ENCODE measurements at places on chromosomes 5 and 9.

DNA sequence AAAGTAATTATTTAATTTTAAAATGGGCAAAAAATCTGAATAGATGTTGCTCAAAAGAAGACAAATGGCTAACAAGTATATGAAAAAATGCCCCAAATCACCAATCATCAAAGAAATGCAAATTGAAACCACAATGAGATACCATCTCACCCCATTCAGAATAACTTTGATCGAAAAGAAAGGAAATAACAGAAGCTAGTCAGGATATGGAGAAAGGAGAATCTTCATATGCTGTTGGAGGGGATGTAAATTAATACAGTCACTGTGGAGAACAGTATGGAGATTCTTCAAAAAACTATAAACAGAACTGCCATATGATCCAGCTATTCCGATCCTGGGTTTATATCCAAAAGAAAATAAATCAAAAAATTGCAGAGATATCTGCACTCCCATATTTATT lies 418.5 kb upstream of the RGMB start:
- H3K27me3 ChIP-seq = no peaks in the 10 kb centered on the region
- no peaks in the 10 kb centered on the region for H3K4me1 ChIP-seq

GRCh38 chr5:109685916-109686315 lies 3.8 kb upstream of the MAN2A1 start:
- H3K27me3 ChIP-seq = no peaks in the 10 kb centered on the region
- no peaks in the 10 kb centered on the region for H3K36me3 ChIP-seq
- H3K4me3 ChIP-seq = no peak overlapping the region
- DNase-seq = no peak

- H3K27ac ChIP-seq = no peak overlapping the region
- H3K4me1 ChIP-seq = no peaks in the 10 kb centered on the region
- peaks cover 3% of the 10 kb centered on the region for H3K36me3 ChIP-seq
These were observed 19.5 kb downstream of the RAD1 start for GRCh38 chr5:34895641-34896419.

- no peaks in the 10 kb centered on the region for H3K36me3 ChIP-seq
- DNase-seq = no peak
- H3K27ac ChIP-seq = no peak overlapping the region
- H3K4me3 ChIP-seq = no peak overlapping the region
- H3K4me1 ChIP-seq = peaks cover 4% of the 10 kb centered on the region
These were observed 6.0 kb downstream of the PTTG1 start for GRCh38 chr5:160427607-160428006.

DNA sequence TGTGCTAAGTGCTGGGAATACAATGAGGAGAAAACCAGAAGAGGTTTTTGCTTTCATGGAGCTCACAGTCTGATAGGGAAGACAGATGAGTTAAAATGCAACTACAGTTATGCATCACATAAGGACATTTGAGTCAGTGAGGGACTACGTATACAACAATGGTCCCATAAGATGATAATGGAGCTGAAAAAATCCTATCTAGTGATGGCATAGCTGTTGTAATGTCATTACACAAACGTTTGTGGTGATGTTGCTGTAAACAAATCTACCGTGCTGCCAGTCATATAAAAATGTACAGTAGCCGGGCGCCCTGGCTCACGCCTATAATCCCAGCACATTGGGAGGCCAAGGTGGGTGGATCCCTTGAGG lies 110.1 kb upstream of the RAD23B start:
- no peaks in the 10 kb centered on the region for H3K4me1 ChIP-seq
- H3K36me3 ChIP-seq = no peaks in the 10 kb centered on the region
- H3K4me3 ChIP-seq = no peak overlapping the region

DNA sequence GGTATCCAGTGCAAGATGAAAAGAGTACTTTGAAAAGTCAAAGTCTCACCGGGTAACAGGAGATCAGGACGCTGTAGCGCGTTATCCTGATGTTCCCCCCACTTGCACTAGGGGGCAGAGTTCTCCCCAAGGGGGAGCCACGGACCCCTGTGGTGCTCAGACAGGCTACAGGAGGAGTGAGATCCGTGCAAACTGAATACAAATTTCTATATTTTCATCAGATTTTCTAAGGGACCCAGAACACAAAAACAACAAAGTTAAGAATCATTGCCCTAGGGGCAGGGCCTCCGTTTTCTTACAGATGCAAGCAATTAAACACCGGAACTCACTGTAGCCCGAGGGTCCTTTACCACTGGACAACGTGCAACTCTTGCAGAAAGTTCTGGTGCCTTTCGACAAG lies 2.0 kb downstream of the MYO10 start:
- peaks cover 8% of the 10 kb centered on the region for H3K4me1 ChIP-seq
- no peak for DNase-seq
- H3K27me3 ChIP-seq = peaks cover 8% of the 10 kb centered on the region
- H3K4me3 ChIP-seq = no peak overlapping the region
- no peak overlapping the region for H3K27ac ChIP-seq

GRCh38 chr9:113950195-113951031 lies 74.3 kb downstream of the ZNF618 start:
- no peaks in the 10 kb centered on the region for H3K36me3 ChIP-seq
- DNase-seq = no peak
- H3K27me3 ChIP-seq = no peaks in the 10 kb centered on the region
- H3K27ac ChIP-seq = no peak overlapping the region
- H3K4me1 ChIP-seq = no peaks in the 10 kb centered on the region
- no peak overlapping the region for H3K4me3 ChIP-seq

- no peak overlapping the region for H3K27ac ChIP-seq
- no peaks in the 10 kb centered on the region for H3K36me3 ChIP-seq
- DNase-seq = no peak
- H3K4me3 ChIP-seq = no peak overlapping the region
- H3K27me3 ChIP-seq = no peaks in the 10 kb centered on the region
These were observed 218.6 kb downstream of the FBXL7 start for GRCh38 chr5:15718421-15719179.

- H3K4me1 ChIP-seq = no peaks in the 10 kb centered on the region
- H3K36me3 ChIP-seq = no peaks in the 10 kb centered on the region
- no peak overlapping the region for H3K4me3 ChIP-seq
- H3K27me3 ChIP-seq = no peaks in the 10 kb centered on the region
These were observed 65.9 kb downstream of the PRDM6 start for GRCh38 chr5:123154886-123155445.

DNA sequence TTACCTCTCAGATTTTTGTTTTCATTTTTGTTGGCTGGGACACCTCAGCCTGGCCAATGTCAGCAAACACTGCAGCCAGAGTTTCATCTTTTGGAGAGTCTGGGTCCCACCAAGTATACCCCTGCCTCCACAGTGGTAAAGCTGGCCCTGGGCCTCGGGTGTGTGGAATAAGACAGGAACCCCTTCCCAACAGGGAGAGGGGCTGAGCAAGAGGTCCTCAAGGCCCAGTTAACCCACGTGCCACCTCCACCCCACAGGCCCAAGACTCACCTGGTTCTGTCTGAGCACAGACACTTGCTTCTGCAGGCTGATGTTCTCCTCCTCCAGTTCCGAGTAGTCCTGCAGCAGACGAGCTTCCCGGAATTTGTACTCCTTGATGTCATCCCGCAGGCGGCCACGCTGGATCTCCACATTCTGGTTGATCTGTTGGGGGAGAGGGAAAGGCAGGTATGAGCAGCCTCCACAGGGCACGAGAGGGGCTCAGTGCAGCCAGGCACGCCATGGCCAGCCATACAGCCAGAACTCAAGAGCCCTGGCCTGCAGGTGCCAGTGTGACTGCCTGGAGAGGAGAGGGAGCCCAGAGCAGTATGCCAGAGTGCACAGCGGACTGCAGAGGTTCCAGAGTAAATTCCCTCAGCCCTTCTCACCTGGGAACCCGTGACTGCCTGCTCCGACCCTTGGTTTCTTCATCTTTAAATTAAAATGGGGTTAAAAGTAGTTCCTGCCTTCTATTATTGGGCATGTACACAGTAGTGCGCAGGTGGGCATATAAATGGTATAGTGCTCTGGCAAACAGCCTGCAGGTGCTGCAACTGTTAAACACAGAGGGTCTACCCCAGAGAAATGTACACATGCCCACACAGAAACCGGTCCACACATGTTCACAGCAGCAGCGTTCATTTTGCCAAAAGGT lies 42.0 kb downstream of the BICD2 start:
- DNase-seq = no peak
- no peaks in the 10 kb centered on the region for H3K27me3 ChIP-seq
- H3K27ac ChIP-seq = no peak overlapping the region
- H3K4me3 ChIP-seq = no peak overlapping the region
- no peaks in the 10 kb centered on the region for H3K4me1 ChIP-seq

DNA sequence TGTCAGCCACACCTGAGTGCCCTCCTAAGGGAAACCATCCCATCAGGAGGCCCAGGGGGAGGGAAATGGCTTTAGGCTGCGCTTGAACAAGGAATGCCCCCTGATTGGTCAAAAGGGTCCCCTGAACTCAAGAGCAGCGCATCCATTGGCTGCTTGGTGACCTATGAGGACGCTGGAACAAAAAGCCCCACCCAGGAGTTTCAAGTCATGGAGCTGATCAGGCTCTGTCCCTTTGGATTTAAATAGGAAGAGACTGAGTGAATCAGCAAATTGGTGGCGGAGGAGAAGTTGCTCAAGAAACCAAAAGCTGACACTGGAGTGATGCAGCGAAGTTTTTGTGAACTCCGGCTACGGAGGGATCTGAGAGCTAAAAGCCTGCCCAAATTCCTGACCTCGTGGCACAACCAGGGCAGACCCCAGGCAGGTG lies 66.7 kb downstream of the SMIM23 start:
- H3K36me3 ChIP-seq = no peaks in the 10 kb centered on the region
- DNase-seq = no peak
- H3K27me3 ChIP-seq = no peaks in the 10 kb centered on the region
- H3K27ac ChIP-seq = no peak overlapping the region
- no peak overlapping the region for H3K4me3 ChIP-seq

DNA sequence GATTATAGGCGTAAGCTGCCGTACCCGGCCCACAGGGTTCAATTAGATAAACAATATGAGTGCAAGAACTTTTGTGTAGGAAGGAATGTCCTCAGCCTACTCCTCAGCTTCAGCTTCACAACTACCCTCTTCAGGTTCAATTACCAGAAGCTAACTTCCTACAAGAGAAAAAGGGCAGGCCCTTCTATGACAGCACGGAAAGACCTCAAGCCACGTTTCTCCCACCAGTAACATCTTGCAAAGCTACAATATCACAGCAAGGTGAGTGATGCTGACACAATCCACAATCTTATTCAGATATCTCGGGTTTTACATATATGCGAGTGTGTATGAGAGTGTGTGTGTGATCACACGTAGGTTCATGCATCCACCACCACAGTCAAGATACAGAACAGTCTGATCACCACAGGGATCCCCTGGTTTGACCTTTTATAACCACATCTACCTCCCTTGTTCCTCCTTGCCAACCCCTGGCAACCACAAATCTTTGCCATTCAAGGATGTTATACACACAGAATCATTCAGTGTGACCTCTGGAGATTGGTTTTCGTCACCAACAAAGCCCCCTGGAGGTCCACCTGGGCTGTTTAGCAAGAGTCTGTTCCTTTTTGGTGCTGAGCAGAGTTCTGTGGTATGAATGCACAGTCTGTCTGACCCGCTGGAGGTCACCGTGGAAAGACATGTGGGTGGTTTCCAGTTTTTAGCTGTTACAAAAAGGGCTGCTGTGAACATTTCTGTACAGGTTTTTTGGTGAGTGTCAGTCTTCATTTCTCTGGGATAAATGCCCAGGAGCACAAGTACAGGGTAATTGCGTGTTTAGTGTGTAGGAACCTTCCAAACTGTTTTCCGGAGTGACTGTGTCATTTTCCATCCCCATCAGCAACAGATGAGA lies 38.2 kb downstream of the IPPK start:
- no peaks in the 10 kb centered on the region for H3K27me3 ChIP-seq
- no peaks in the 10 kb centered on the region for H3K4me1 ChIP-seq
- no peak overlapping the region for H3K4me3 ChIP-seq
- no peak overlapping the region for H3K27ac ChIP-seq
- DNase-seq = no peak

- no peak for DNase-seq
- peak overlapping the region; percentile 96 for H3K27ac ChIP-seq
- peaks cover 16% of the 10 kb centered on the region for H3K4me1 ChIP-seq
These were observed 442 bp upstream of the DCTN4 start for GRCh38 chr5:150759334-150759583.

DNA sequence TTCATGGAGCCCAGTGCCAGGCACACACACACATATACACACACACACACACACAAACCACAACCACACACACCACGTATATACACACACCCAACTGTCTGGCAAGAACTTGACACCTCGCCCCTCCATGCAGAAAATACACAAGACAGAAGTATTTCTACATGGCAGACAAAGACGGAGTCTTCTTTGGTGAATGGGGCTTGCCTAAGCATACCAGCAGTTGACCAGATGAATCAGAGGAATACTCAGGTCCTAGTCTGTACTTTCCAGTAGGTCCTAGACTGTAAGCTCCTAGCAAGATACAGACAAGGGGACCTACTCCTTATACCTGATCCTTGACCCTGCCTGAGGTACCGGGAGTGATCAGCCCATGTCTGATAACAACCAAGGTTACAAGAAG lies 60.1 kb downstream of the SIL1 start:
- H3K27me3 ChIP-seq = no peaks in the 10 kb centered on the region
- H3K4me3 ChIP-seq = no peak overlapping the region
- no peaks in the 10 kb centered on the region for H3K4me1 ChIP-seq
- H3K36me3 ChIP-seq = no peaks in the 10 kb centered on the region
- H3K27ac ChIP-seq = no peak overlapping the region

- H3K36me3 ChIP-seq = no peaks in the 10 kb centered on the region
- H3K4me3 ChIP-seq = no peak overlapping the region
- no peak for DNase-seq
These were observed 1126.7 kb upstream of the CDH9 start for GRCh38 chr5:28165096-28165495.

GRCh38 chr5:135971701-135972100 lies 16.9 kb upstream of the LECT2 start:
- no peak overlapping the region for H3K4me3 ChIP-seq
- H3K36me3 ChIP-seq = no peaks in the 10 kb centered on the region
- no peaks in the 10 kb centered on the region for H3K4me1 ChIP-seq
- no peak for DNase-seq

GRCh38 chr9:23380821-23381220 lies 445.2 kb downstream of the ELAVL2 start:
- no peak for DNase-seq
- H3K4me1 ChIP-seq = no peaks in the 10 kb centered on the region
- H3K27me3 ChIP-seq = no peaks in the 10 kb centered on the region

GRCh38 chr5:2917093-2917492 lies 165.6 kb upstream of the IRX2 start:
- no peak overlapping the region for H3K4me3 ChIP-seq
- no peaks in the 10 kb centered on the region for H3K36me3 ChIP-seq
- H3K4me1 ChIP-seq = no peaks in the 10 kb centered on the region
- H3K27ac ChIP-seq = no peak overlapping the region
- no peaks in the 10 kb centered on the region for H3K27me3 ChIP-seq
- no peak for DNase-seq

GRCh38 chr9:129280236-129280622 lies 102.2 kb upstream of the IER5L start:
- H3K27me3 ChIP-seq = no peaks in the 10 kb centered on the region
- DNase-seq = no peak
- H3K4me3 ChIP-seq = no peak overlapping the region
- no peaks in the 10 kb centered on the region for H3K36me3 ChIP-seq
- no peaks in the 10 kb centered on the region for H3K4me1 ChIP-seq
- no peak overlapping the region for H3K27ac ChIP-seq

- no peak overlapping the region for H3K27ac ChIP-seq
- no peak overlapping the region for H3K4me3 ChIP-seq
- DNase-seq = no peak
- H3K4me1 ChIP-seq = no peaks in the 10 kb centered on the region
- no peaks in the 10 kb centered on the region for H3K27me3 ChIP-seq
- no peaks in the 10 kb centered on the region for H3K36me3 ChIP-seq
These were observed 248.0 kb downstream of the SMARCA2 start for GRCh38 chr9:2263111-2263510.

- H3K4me3 ChIP-seq = no peak overlapping the region
- no peak overlapping the region for H3K27ac ChIP-seq
- DNase-seq = no peak
- no peaks in the 10 kb centered on the region for H3K4me1 ChIP-seq
- no peaks in the 10 kb centered on the region for H3K36me3 ChIP-seq
- no peaks in the 10 kb centered on the region for H3K27me3 ChIP-seq
These were observed 369.0 kb downstream of the MAT2B start for GRCh38 chr5:163874431-163874830.

Data from naive thymus-derived CD4-positive, alpha-beta T cell (primary cell).